A549 treated with CpdA at 1 μM for 4 hours (cell line): ENCODE measurements at places on chromosomes 11 and 22. TPM values are rescaled to one million over a fixed set of nuclear protein-coding genes. Genes with fewer than 3 reads are reported as not detected.

MMP12 gene
- 0.02 to 0.09 TPM in 2 of 5 replicates, not detected in the others for total RNA-seq

APOBEC3F gene
- 1.8 to 3.0 TPM (median 2.4 TPM) in 5 replicates for total RNA-seq

CDHR5 gene
- 0.03 to 0.19 TPM (median 0.03 TPM) in 3 of 5 replicates, not detected in the others for total RNA-seq

OR10A2 gene
- not detected in 5 replicates for total RNA-seq

COMT gene
- total RNA-seq, result 129 to 164 TPM (median 157 TPM) in 5 replicates

MYOD1 gene
- not detected in 5 replicates for total RNA-seq

OR8B2 gene
- not detected in 5 replicates for total RNA-seq

KRTAP5-11 gene
- not detected in 5 replicates for total RNA-seq

PHOX2A gene
- total RNA-seq, result not detected in 5 replicates

OR2D2 gene
- total RNA-seq, result not detected in 5 replicates

CYTH4 gene
- total RNA-seq, result 0.82 to 1.2 TPM (median 1.0 TPM) in 5 replicates
